ENCODE measurements at places on chromosomes 2 and 18. TPM values are rescaled to one million over a fixed set of nuclear protein-coding genes. Genes with fewer than 3 reads are reported as not detected.

DNA sequence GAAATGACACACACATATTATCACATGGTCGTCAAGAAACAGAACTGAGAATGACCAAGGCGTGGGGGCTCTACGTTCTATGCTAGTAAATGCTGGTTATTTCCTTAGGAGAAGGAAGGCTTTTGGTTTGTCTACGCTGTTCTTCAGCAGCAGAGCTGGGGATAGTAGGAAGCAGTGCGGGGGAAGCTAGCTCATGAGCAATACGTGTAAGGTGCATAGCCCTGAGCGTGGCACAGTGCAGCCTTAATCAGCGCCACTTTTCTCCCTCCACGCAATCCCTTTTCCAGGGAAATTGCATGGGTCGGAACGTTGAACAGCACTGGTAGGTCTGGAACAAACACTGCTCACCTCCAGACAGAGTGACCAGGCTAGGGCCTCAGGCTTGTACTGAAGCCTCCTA is 199.6 kb upstream of the FBXO11 start:
- H3K27me3 ChIP-seq: no peaks in the 10 kb centered on the region
- H3K36me3 ChIP-seq: no peaks in the 10 kb centered on the region
- peaks cover 13% of the 10 kb centered on the region for H3K4me1 ChIP-seq
- peak overlapping the region; percentile 65 for H3K4me3 ChIP-seq

- no peaks in the 10 kb centered on the region for H3K4me1 ChIP-seq
- DNase-seq: no peak
- peaks cover 67% of the 10 kb centered on the region for H3K27me3 ChIP-seq
- no peak overlapping the region for H3K4me3 ChIP-seq
- no peak overlapping the region for H3K27ac ChIP-seq
- H3K36me3 ChIP-seq: no peaks in the 10 kb centered on the region
Measured at GRCh38 chr2:232492236-232492848, 4.7 kb upstream of the ECEL1 start.

GRCh38 chr2:174444761-174445160 is 42.1 kb downstream of the GPR155 start:
- H3K4me3 ChIP-seq: no peak overlapping the region
- peaks cover 8% of the 10 kb centered on the region for H3K4me1 ChIP-seq
- no peaks in the 10 kb centered on the region for H3K27me3 ChIP-seq
- peak overlapping the region; percentile 45 for H3K27ac ChIP-seq
- no peaks in the 10 kb centered on the region for H3K36me3 ChIP-seq

The SCN2A gene
- polyA plus RNA-seq: 0.24 TPM
